Activated CD4-positive, alpha-beta T cell treated with anti-CD3 and anti-CD28 coated beads for 36 hours (primary cell): ENCODE measurements at places on chromosomes 6 and 20. TPM values are rescaled to one million over a fixed set of nuclear protein-coding genes. Genes with fewer than 3 reads are reported as not detected.

The SLC17A2 gene
- 0.07 TPM for total RNA-seq

The GPR63 gene
- total RNA-seq: 1.3 TPM

The MYCT1 gene
- not detected for total RNA-seq

The BLCAP gene
- total RNA-seq: 17.7 TPM

The MLN gene
- not detected for total RNA-seq

The SOX12 gene
- total RNA-seq: 8.5 TPM

The BPIFA3 gene
- total RNA-seq: not detected

The CLVS2 gene
- total RNA-seq: not detected

GRCh38 chr6:167311286-167311685 lies 13.6 kb upstream of the TTLL2 start:
- no peaks in the 10 kb centered on the region for H3K4me1 ChIP-seq
- H3K27ac ChIP-seq: no peak overlapping the region
- no peaks in the 10 kb centered on the region for H3K36me3 ChIP-seq
- DNase-seq: no peak
- H3K4me3 ChIP-seq: no peak overlapping the region

DNA sequence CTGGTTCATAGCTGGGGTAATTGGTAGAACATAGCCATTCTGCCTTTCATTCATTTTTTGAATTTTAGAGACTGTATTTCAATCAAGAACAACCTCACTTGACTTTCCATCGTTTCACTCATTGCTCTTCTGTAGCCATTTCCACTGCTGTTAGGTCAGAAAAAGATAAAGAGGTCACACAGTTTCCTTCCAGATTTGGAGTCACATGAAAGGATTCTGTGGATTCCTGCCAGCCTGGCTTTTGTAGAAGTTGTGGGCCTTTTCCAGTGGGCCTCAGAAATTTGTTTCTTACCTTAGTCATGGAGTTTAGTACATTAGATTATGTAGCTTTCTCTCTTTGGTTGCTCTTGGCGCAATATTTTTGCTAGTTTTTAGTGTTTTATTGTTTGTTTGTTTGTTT lies 157.8 kb downstream of the SASH1 start:
- H3K4me3 ChIP-seq: no peak overlapping the region
- H3K27me3 ChIP-seq: peaks cover 13% of the 10 kb centered on the region
- no peak overlapping the region for H3K27ac ChIP-seq
- no peaks in the 10 kb centered on the region for H3K4me1 ChIP-seq
- H3K36me3 ChIP-seq: no peaks in the 10 kb centered on the region
- DNase-seq: no peak

- H3K4me3 ChIP-seq: no peak overlapping the region
- no peaks in the 10 kb centered on the region for H3K36me3 ChIP-seq
- DNase-seq: no peak
These were observed 4.2 kb upstream of the ZBTB46 start for GRCh38 chr20:63835021-63835858.

- no peak overlapping the region for H3K27ac ChIP-seq
- H3K4me1 ChIP-seq: peaks cover 13% of the 10 kb centered on the region
- peaks cover 36% of the 10 kb centered on the region for H3K36me3 ChIP-seq
- DNase-seq: no peak
These were observed 5.1 kb downstream of the UBE2C start for GRCh38 chr20:45817376-45818194.

GRCh38 chr20:61407561-61407960 lies 155.5 kb downstream of the CDH4 start:
- no peaks in the 10 kb centered on the region for H3K4me1 ChIP-seq
- no peak overlapping the region for H3K27ac ChIP-seq
- H3K27me3 ChIP-seq: no peaks in the 10 kb centered on the region
- no peak for DNase-seq

DNA sequence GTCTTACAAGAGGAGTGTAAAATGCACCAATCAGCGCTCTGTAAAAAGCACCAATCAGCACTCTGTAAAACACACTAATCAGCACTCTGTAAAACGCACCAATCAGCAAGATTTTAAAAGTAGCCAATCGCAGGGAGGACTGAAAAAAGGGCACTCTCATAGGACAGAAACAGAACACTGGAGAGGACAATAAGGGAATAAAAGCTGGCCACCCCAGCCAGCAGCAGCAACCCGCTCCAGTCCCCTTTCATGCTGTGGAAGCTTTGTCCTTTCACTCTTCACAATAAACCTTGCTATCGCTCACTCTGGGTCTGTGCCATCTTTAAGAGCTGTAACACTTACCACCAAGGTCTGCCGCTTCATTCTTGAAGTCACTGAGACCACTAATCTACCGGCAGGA lies 1.7 kb upstream of the AIG1 start:
- no peak for DNase-seq
- H3K36me3 ChIP-seq: no peaks in the 10 kb centered on the region
- H3K4me3 ChIP-seq: peak overlapping the region; percentile 32
- peak overlapping the region; percentile 63 for H3K27ac ChIP-seq
- no peaks in the 10 kb centered on the region for H3K27me3 ChIP-seq
- H3K4me1 ChIP-seq: peaks cover 26% of the 10 kb centered on the region

- H3K4me3 ChIP-seq: no peak overlapping the region
- no peaks in the 10 kb centered on the region for H3K4me1 ChIP-seq
These were observed 276.3 kb upstream of the AGPAT4 start for GRCh38 chr6:161549977-161550655.

DNA sequence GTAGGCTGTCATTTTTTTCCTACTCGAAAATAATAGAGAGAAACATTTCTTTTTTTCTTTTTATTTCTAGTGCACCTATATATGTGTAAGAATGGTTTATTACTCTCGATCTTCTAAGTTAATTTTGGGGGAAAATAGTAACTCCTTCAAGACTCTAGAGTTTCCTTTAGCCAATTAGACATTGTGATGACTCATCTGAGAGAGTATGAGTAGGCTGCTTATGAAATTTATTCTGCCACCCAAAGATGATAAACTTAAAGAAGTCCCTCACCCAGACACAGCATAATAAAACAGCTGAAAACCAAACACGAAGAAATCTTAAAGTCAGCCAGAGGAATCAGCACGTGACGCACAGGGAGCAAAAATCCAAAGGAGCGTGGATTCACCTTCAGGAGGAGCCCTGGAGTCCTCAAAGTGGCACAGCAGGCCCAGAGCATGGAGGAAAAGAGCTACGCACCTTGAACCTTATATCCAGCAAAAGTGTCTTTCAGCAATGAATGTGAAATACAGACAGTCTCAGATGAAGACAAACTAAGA lies 81.9 kb downstream of the ERMARD start:
- peaks cover 26% of the 10 kb centered on the region for H3K27me3 ChIP-seq
- no peaks in the 10 kb centered on the region for H3K36me3 ChIP-seq
- H3K27ac ChIP-seq: no peak overlapping the region
- no peaks in the 10 kb centered on the region for H3K4me1 ChIP-seq

GRCh38 chr6:35181308-35181932 lies 32.3 kb upstream of the SCUBE3 start:
- H3K27me3 ChIP-seq: peaks cover 16% of the 10 kb centered on the region
- DNase-seq: no peak
- peaks cover 2% of the 10 kb centered on the region for H3K4me1 ChIP-seq
- H3K27ac ChIP-seq: no peak overlapping the region

- H3K4me1 ChIP-seq: no peaks in the 10 kb centered on the region
- no peak overlapping the region for H3K27ac ChIP-seq
- H3K27me3 ChIP-seq: no peaks in the 10 kb centered on the region
- H3K36me3 ChIP-seq: peaks cover 31% of the 10 kb centered on the region
These were observed 17.9 kb downstream of the MAVS start for GRCh38 chr20:3864518-3864917.

DNA sequence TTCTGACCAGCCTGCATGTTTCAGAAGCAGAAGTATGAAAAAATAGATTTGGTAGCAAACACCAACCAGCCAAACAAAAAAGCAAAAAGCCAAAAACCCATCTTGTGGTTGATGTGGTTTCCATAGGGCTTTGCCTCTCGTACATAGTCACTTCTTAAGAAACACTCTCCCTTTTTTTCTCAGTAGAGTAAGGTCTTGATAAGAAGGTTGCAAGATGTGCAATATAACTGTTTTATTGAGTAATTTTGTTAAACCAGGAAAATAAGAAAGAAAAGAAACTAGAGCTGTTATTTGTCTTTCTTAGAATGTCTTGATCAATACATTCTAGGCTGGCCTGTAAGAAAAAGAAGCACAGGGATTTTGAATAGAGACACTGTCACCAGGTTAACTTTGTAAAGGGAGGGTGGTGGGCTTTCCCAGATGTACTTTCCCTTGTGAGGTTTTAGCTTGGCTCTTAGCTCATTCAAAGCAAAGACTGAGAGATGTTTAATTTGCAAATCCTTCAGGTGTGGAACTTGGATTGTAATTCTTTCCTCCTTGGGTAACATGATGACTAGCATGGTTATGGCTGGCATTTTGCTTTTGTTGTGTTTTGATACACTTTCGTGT lies 49.7 kb downstream of the AKAP12 start:
- H3K27me3 ChIP-seq: peaks cover 18% of the 10 kb centered on the region
- DNase-seq: peak; percentile 15
- H3K4me3 ChIP-seq: no peak overlapping the region
- no peaks in the 10 kb centered on the region for H3K36me3 ChIP-seq
- H3K4me1 ChIP-seq: peaks cover 38% of the 10 kb centered on the region
- peak overlapping the region; percentile 80 for H3K27ac ChIP-seq

GRCh38 chr6:143160015-143160414 lies 99.3 kb downstream of the AIG1 start:
- H3K27ac ChIP-seq: no peak overlapping the region
- no peak for DNase-seq
- H3K36me3 ChIP-seq: peaks cover 2% of the 10 kb centered on the region
- H3K4me1 ChIP-seq: peaks cover 6% of the 10 kb centered on the region
- no peak overlapping the region for H3K4me3 ChIP-seq

- H3K36me3 ChIP-seq: no peaks in the 10 kb centered on the region
- DNase-seq: no peak
- no peak overlapping the region for H3K4me3 ChIP-seq
- no peak overlapping the region for H3K27ac ChIP-seq
- H3K4me1 ChIP-seq: no peaks in the 10 kb centered on the region
These were observed 135.5 kb downstream of the ISM1 start for GRCh38 chr20:13356591-13356990.

- no peaks in the 10 kb centered on the region for H3K4me1 ChIP-seq
- no peak for DNase-seq
- H3K27ac ChIP-seq: no peak overlapping the region
- peaks cover 2% of the 10 kb centered on the region for H3K27me3 ChIP-seq
- no peaks in the 10 kb centered on the region for H3K36me3 ChIP-seq
- H3K4me3 ChIP-seq: no peak overlapping the region
These were observed 66.3 kb upstream of the DST start for GRCh38 chr6:56708810-56709597.

- DNase-seq: no peak
- peaks cover 53% of the 10 kb centered on the region for H3K4me1 ChIP-seq
- H3K36me3 ChIP-seq: peaks cover 4% of the 10 kb centered on the region
- H3K27ac ChIP-seq: no peak overlapping the region
- H3K4me3 ChIP-seq: no peak overlapping the region
These were observed 255.4 kb downstream of the GMPR start for GRCh38 chr6:16493802-16494201.

- H3K27ac ChIP-seq: no peak overlapping the region
- H3K27me3 ChIP-seq: no peaks in the 10 kb centered on the region
- H3K36me3 ChIP-seq: peaks cover 2% of the 10 kb centered on the region
- H3K4me3 ChIP-seq: no peak overlapping the region
- peaks cover 11% of the 10 kb centered on the region for H3K4me1 ChIP-seq
- DNase-seq: no peak
These were observed 36.7 kb downstream of the PTPRA start for GRCh38 chr20:2909953-2910352.
